ENCODE measurements at places on chromosomes 12 and 14.

DNA sequence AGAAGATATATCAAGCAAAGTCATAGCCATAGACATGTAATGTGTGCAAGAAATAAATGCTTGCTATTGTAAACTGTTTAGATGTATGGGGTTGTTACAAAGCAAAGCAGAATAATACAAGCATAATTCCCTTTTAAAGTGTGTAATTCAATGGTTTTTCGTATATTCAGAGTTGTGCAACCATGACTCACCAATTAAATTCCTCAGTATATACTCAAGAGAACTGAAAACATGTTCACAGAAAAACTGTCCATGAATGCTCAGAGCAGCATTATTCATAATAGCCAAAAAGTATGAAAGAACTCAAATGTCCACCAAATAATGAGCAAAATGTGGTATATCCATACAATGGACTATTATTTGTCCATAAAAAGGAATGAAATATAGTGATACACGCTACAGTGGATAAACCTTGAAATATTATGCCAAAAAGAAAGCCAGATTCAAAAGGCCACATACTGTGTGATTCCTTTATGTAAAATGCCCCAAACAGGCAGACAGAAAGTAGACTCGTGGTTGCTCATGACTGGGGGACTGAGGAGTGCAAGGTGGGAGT, 9.3 kb downstream of the GXYLT1 start:
- DNase-seq: no peak

GRCh38 chr14:50647753-50648152, 20.4 kb downstream of the SAV1 start:
- DNase-seq: no peak

GRCh38 chr12:89352242-89352491, 134 bp downstream of the DUSP6 start:
- DNase-seq: no peak

DNA sequence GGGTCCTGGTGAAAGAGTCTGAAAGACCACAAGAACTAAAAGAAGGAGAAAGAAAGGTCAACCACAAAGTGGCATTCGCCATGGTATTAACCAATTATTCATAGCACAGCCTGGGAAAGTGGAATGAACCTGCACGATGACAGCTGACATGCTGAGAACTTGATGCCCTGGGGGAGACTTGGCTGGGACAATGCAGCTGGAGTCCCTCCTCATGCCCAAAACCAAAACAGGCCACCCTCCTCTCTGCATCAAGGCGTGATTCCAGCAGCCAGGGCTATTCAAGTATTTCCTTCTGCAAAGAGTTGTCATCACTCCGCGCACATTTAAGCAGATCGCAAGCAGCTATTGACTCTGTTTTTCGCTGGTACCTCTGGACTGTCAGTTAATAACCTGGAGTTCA, 167.1 kb upstream of the NOS1 start:
- DNase-seq: no peak

GRCh38 chr12:46332260-46332659, 40.3 kb downstream of the SLC38A2 start:
- no peak for DNase-seq

- DNase-seq: no peak
Measured at GRCh38 chr14:54627540-54628363, 60.8 kb downstream of the SAMD4A start.

DNA sequence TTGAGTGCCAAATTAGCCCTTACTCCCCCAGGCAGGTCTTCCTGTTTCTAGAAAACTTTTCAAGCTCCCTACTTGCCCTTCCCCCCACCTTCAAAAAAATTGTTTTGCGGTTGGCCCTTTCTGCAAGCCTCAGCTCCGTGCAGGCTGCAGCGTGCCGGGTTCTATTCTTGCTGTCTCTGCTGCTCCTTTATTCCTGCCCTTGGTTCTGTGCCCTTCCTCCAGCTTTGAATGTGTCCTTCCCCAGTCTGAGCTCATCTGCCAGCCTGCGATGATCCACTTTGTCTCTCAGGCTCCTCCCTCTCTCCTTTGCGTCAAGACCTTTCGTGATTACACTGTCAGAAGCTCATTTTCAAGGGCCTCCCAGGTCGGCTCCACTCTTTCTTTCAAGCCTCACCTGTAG, 98.6 kb downstream of the IRF2BPL start:
- no peak for DNase-seq

Measured in chondrocyte (in vitro differentiated cells).